Activated naive CD4-positive, alpha-beta T cell treated with anti-CD3 and anti-CD28 coated beads, Interleukin-2, amount 10 ng/mL, durations not matched to agents 7 days and 5 days (primary cell): ENCODE measurements at places on chromosomes 4 and X.

DNA sequence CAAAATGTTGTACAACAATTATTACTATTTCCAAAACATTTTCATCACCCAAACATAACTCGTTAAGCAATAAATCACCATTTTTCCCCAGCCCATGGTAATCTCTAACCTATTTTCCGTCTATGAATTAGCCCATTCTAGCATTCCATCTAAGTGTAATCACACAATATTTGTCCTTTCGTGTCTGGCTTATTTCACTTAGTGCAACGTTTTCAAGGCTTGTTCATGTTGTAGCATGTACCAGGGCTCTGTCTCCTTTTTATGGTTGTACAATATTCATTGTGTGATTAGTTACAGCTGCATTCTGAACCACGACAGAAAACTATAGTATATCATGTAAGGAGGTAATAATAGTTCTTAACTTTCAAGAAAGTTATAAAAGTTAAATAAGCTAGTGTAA lies 656.0 kb upstream of the HS3ST1 start:
- DNase-seq = no peak

- DNase-seq = peak; percentile 89
Observed at GRCh38 chr4:25312496-25313200, at the start of gene ZCCHC4. ZCCHC4 (plus strand) TSS chr4:25312774; CDS start chr4:25312810, 36 bp downstream.

DNA sequence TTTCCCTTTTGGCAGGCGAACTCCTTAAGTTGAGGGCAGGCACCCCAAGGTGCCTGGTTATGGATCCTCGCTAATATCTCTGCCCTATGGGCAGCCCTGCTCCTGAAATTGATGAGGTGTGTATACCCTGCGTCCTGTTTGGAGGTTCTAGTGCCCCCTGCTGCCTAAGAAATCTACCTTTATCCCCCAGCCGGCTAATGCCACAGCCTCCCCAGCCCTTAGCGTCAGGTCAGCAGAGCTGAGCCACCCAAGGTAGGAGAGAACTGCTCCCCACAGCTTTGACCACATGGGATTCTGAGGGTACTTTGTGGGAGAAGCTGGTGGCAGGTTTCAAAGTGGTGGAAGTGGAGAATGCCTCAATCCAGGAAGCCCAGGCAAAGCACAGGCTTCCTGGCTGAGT lies 50.8 kb downstream of the ANAPC4 start:
- no peak for DNase-seq

DNA sequence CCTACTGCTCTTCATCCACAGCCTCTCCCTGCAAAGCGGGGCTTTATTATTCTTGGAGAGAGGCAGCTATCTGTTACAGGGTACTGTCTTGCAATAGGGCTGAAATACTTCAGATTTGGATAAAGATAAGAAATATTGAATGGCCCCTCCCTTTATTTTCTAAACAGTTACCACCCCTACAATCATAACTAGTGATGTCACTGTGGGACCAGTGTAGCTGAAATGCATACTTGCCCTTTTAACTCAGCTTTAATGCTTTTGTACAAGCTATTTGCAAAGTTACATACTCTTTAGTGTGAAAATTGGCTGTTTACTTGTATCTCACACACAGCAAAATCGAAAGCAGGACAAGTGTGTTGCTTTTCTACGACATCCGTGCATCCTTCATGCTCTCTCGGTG lies 261.7 kb upstream of the GATB start:
- no peak for DNase-seq

GRCh38 chrX:70436343-70436742 lies 8.3 kb upstream of the DLG3 start:
- DNase-seq = no peak

- no peak for DNase-seq
Observed at GRCh38 chrX:7941390-7942042, 14.3 kb upstream of the PNPLA4 start.

GRCh38 chr4:47010912-47011446 lies 17.6 kb upstream of the GABRA4 start:
- DNase-seq = peak; percentile 42

DNA sequence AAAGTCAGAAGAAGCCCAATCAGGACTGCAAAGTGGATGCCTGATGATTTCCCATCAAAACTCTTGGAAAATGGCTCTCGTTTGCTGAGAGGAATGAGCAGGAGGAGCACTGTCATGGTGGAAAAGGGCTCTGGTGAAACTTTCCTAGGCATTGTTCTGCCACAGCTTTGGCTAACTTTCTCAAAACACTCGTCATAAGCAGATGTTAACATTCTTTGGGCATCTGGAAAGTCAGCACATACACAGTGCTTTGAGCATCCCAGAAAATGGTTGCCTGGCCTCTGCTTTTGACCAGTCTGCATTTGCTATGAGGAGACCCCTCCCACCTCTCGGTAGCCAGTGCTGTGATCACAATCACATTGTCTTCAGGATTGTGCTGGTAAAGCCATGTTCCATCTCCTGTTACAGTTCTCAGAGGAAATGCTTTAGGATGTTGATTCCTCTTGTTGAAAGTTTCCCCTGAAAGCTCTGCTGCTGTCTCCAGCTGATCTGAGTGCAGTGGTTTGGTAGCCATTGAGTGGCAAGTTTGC lies 25.2 kb upstream of the TBC1D14 start:
- DNase-seq = no peak

- no peak for DNase-seq
Observed at GRCh38 chrX:46865281-46865680, 28.4 kb downstream of the RP2 start.

- DNase-seq = peak; percentile 34
Observed at GRCh38 chr4:42750091-42750490, 93.2 kb upstream of the ATP8A1 start.

DNA sequence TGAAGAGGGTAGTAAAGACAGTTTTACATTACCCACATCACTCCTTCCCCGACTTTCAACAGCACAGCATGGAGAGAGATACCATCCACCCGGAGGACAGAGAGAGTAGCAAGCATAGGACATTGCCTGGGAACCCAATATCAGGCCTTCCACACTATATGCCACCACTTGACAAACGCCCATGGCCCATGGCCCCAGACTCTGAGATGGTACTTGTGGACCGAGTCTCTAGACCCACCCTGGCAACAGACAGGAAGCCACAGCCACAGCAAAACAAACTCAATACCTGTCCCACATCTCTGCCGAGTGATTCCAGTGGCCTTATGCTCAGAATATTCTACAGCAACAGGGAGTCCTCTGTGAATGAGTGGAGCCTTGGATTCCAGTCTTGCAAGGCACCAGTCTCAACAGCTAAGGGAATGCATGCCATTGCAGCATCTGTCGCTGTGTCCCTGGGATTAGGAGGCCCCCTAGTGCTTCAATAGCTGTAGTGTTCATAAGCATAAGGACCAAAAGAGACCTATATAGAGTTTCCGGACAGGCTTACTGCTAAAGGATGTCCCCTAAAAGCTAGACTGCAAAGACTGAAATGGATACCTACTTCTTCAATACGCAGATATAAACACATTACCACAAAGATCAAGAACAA lies 14.7 kb upstream of the CT55 start:
- peak; percentile 32 for DNase-seq

DNA sequence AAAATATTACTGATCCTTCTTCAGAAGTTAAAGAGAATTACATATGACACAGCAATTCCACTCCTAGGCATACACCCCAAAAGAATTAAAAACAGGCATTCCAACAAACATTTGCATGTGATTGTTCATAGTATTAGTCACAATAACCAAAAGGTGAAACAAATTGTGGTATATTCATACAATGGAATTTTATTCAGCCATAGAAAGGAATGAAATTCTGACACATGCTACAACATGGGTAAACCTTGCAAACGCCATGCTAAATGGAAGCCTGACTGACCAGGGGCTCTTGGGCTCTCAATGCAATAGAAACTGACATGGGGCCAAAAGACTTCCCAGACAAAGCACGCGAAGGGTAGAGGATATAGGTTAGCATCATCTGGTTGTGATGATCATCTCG lies 62.1 kb upstream of the S100G start:
- no peak for DNase-seq

DNA sequence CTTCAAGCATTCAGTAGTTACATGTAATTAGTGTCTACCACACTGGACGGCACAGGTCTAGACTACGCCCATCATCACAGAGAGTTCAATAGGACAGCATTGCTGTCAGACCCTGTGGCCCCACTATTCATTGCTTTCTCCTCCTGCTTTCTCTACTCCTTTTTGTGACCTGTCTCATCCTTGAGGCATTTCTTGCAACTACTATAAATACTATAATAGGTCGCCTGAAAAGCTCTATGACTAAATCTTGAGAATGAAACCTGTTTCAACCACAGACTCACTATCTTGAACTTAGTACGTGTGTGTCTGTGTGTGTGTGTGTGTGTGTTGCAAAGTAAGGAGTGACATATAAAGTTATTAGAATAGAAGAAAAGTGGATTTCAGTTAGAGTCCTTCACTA lies 252.9 kb upstream of the KLF3 start:
- no peak for DNase-seq

DNA sequence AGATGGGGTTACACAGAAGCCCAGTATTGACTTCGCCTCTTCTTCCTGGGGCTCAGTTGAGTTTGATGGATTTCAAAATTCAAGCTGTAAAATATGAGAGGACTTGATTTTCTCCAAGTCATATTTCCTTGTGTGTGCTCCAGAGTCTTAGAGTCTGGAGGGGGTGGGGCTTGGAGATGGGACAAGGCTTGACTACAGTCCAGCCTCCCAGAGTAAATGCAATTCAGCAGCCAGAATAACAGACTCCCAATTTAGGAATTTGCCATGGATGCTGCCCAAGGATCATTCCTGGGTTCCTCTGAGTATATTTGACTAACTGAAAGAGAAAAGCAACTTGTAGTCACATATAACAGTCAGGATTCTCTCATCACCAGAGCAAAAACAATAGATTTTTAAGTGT lies 53.7 kb upstream of the RBPJ start:
- no peak for DNase-seq

DNA sequence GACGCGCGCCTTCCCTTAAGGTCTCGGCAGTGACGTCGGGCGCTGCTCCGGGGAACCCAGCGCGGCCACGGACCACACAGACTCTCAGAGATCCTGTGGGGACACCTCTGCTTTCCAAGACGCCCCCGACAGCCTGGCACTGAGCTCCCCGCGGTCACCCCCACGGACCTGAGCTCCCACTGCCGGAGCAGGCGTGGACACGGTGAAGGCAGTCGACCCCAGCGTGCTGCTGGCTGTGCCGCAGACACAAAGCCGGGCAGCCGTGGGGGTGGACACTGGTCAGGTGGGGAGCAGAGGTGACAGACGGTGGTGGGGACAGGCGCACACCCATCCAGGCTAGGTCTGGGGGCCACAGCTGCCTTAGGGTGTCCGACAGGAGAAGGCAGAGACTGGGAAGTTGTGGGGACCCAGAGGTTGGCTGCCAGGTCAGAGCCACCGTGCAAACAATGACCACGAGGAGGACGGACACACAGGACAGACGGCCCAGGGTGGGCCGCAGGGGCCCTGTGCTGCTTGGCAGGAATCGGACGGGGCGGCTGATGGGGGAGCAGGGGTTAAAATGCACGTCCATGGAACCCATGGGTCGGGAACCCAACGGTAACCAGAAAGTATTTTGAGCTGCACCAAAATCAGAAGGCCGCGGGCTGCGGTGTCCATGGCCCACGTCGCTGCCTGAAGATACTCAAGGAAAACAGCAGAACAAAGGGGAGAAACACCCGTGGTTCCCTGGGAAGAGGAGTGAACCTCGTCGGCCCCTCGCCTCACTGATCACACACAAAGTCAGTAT lies 16.6 kb upstream of the GTPBP6 start:
- DNase-seq = no peak

GRCh38 chrX:130159776-130160175 lies 5.9 kb downstream of the AIFM1 start:
- DNase-seq = no peak

DNA sequence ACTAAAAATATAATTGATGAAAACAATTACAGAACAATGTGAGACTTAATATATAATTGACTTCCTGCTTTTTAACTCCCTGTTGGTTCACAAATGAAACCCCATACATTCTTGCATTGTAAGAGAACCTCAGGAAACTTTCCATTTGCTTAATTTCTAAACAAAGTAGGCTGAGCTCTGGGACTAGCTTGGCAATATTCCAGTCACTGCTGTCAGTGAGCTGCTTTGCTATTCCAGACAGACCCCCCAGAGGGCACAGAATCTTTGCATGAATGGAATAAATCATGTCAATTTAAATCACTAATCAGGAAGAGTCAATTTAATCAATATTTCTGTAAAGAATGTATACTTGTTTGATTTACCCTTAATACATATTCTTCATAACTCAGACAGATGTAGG lies 110.6 kb downstream of the NEXMIF start:
- DNase-seq = no peak

- DNase-seq = peak; percentile 84
Observed at GRCh38 chr4:140150636-140150885, 3.4 kb downstream of the MAML3 start.

GRCh38 chrX:15947648-15948317 lies 93.2 kb upstream of the AP1S2 start:
- no peak for DNase-seq

DNA sequence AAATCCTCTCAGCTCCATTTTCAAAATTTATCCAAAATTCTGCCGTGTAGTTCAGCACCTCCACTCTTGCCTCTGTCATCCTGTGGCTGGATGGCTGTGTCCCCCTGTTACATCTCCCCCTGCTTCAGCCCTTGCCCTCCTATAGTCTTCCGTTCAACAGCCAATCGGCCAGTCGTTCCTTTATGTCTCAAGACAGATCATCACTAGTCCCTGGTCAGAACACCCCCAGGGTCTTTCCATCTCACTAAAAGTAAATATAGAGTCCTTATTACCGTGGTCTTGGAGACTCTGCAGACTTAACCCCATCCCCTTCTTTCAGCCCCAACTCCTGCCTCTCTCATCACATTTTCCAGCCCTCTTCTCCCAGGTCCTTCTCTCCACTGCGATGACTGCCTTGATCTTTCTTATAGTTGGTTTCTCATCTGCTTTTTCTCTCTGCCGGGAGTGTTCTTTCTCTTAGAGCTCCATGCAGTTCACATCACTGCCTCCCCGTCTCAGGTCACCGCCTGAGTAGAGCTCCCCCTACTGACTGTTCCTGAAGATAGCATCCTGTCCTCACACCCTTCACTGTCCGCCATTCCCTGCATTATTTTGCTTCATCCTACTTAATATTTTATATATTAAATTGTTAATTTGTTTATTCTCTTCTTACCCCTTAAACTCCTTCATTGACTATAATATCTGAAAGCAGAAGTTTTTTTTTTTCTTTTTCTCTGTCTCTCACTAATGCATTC lies 736.9 kb upstream of the MAGEB2 start:
- DNase-seq = no peak

DNA sequence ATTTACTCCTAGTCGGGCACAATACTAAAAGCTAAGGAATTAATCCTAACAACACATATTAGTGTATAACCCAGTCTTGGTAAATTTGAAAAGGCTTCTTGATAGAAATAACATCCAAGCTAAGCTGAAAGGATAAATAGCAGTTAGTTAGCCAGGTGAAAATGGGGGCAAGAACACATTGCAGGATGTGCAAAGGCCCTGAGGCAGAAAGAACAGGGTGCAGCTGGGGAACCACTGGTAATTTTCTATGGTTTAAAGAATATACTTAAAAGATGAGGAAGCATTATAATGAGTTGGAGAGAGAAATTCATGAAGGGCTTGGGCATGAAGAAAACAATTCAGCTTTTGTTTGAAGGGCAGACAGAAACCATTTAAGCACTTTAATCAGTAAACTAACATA lies 689.0 kb downstream of the ADGRL3 start:
- no peak for DNase-seq
